ENCODE measurements at places on chromosomes 4 and X.

- DNase-seq, result no peak
These were observed 168.6 kb upstream of the KLF3 start for GRCh38 chr4:38495446-38495845.

GRCh38 chr4:174582463-174582862 is 60.2 kb upstream of the HPGD start:
- DNase-seq, result no peak

- DNase-seq, result no peak
These were observed 7.3 kb upstream of the RNF150 start for GRCh38 chr4:141140391-141141200.

- no peak for DNase-seq
These were observed 185.7 kb upstream of the TBL1X start for GRCh38 chrX:9279234-9279544.

GRCh38 chr4:5784960-5785611 is 74.1 kb downstream of the EVC start:
- DNase-seq, result no peak

- no peak for DNase-seq
These were observed 93.3 kb upstream of the TBC1D9 start for GRCh38 chr4:140849526-140849925.

DNA sequence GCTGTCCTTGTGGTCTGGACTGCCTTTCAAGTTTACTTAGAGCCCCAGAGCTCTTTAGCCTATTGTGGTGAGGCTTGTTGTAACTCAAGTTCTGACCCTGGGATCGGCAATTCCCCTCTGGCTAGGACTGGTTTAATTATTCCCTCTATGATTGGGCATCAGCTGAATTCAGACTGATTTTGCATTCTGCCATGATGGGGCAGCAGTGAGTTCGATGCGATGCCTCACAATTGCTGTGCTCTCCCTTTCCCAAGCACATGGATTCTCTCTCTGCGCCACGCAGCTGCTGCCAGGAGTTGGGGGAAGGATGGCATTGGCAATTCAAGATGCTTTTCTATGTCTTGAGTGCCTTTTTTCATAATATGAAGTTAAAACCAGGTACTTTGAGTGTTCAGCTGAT is 327.8 kb upstream of the CXorf51B start:
- no peak for DNase-seq

GRCh38 chr4:53508446-53508845 is 82.8 kb downstream of the LNX1 start:
- DNase-seq, result no peak

GRCh38 chr4:95318483-95318882 is 230.3 kb downstream of the UNC5C start:
- no peak for DNase-seq

DNA sequence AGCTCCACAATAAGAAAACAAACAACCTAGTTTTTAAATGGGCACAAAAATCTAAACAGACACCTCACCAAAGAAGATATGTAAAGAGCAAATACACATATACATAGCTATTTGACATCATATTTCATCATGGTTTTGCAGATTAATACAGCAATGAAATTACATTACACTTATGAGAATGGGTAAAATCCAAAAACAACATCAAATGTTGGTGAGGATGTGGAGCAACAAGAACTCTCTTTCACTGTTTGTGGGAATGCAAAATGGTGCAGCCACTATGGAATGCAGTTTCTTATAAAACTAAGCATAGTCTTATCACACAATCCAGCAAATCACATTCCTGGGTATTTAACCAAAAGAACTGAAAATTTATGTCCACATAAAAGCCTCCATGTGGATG is 25.0 kb downstream of the TLR6 start:
- DNase-seq, result no peak

- DNase-seq, result no peak
These were observed 67.2 kb downstream of the TBC1D9 start for GRCh38 chr4:140688711-140689598.

DNA sequence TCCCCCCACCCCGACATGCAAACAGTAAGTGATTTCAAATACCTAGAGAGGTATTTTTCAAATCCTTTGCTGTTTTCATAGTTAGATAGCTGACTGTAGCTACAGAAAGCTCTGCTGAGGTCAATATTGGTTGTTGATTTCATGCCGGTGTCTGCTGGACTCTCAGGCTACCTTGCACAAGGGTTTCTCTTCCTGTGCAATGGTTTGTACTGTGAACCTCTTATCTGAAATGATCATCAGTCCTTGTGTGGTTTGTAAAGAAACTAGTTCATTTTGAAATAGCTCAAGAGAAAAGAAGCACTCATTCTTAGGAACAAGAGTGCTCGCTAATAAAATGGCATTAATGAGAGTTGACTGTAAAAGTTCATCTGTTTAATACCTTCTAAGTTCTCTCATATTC is 2.1 kb downstream of the MTM1 start:
- no peak for DNase-seq

GRCh38 chr4:71630803-71631202 is 153.1 kb downstream of the GC start:
- DNase-seq, result no peak

Measured in T-helper 1 cell (primary cell).